ENCODE measurements at places on chromosomes 2 and 18.

GRCh38 chr18:80232030-80232429 lies 15.3 kb downstream of the PARD6G start:
- DNase-seq = no peak

DNA sequence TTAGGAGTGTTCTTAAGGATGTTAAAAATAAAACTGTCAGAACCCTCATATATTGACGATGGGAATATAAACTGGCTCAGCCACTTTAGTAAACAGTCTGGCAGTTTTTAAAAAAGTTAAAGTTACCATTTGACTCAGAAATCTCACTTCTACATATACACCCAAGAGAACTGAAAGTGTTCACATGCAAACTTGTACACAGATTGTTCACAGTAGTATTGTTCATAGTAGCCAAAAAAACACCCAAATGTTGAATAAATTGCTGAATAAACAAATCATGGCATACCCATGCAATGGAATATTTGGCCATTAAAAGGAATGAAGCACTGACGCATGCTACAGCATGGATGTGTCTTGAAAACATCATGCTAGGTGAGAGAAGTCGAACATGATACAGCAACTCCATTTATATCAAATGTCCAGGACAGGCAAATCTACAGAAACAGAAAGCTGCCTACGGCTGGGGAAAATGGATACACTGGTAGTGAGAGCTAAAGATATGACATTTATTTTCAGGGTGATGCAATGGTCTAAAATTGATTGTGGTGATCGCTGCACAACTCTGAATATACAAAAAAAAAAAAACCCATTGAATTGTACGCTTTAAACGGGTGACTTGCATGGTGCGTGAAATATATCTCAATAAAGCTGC lies 10.1 kb downstream of the RPL31 start:
- DNase-seq = no peak

DNA sequence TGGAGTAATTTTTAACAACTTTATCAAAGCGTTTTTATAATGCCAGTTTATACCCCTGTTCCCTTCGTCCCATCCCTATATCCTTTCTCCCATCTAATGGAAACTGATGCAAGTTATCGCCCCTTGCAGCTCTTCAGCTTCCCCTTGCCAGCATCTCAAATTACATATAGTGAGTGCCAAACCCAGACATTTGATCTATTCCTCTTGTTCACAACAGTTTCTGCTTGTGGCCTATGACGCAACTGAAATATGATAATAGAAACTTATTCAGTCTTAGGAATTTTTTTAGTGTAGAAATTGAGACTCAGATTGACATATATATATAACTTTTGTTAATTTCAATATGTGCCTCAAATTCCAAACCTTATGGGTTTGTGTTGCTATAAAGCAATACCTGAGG lies 562.2 kb upstream of the VWC2L start:
- DNase-seq = no peak

DNA sequence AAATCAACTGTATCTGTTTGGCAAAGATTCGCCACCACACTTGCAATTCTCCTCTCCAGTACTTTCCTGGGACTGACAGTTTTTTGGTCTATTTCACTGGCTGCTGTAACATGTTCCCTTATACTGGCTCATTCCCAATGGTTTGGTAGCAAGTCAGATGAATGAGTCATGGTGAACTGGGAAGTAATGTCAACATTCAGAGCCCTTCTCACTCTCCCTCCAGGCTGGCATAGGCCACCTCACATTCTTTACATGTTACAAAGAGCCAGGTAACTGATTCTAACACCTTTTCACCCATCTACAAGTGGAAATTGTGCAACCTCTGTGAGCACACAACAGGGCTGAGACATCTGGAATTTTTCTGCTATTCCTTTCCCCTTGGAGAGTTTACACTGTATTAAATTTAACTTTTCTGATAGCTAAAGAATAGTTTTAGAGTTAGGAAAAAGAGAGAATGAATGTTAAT lies 111.3 kb upstream of the TLK1 start:
- no peak for DNase-seq

- DNase-seq = no peak
These were observed 469.8 kb upstream of the ACVR2A start for GRCh38 chr2:147375073-147375472.

GRCh38 chr2:88239781-88240180 lies 69.6 kb downstream of the THNSL2 start:
- no peak for DNase-seq

DNA sequence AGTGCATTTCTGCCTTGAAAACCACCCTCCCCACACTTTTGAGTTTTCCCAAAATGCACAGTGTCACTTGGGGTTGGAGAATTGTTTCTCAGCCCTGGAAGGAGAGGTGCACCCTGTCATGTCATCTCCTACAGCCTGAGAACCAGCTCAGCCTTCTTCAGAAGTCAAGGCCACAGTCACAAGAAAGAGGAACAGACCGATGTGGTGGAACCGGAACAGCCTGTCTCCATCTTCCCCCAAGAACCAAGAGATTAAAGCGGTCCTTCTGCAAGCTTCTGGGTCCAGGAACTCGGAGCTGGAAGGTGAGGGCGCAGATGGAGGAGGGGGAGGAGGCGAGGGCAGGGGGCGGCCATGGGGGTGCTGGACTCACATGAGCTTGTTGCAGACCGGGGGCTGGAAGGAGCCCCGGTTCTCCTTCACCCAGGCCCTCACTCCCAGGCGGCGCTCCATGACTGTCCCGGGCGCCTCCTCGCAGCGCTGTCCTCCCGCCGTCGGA lies 248 bp downstream of the HAAO start:
- DNase-seq = no peak

GRCh38 chr2:46747297-46747818 lies 168.2 kb downstream of the MCFD2 start:
- no peak for DNase-seq

DNA sequence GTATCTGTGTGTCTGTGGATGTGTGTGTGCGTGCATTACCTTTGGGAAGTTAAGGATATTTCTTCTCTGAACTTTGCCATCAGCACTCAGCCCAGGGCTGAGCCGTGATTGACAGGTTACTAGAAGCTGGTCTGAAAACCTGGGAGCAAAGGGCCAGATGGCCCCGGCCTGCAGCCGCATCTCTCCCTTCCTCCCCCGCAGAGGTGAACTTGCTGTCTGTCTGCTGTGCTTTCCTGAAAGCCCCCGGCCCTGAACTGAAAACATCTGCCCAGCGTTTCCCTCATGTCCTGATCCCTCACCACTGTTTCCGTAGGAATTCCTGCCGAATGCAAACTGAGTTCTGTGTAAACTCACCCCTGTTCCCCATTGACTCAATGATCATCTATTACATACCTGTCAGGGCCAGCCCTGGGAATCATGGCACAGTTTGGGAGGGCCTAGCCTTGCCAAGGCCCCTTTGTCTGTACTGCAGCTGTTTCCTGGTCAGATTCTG lies 45.8 kb downstream of the MYCN start:
- no peak for DNase-seq

DNA sequence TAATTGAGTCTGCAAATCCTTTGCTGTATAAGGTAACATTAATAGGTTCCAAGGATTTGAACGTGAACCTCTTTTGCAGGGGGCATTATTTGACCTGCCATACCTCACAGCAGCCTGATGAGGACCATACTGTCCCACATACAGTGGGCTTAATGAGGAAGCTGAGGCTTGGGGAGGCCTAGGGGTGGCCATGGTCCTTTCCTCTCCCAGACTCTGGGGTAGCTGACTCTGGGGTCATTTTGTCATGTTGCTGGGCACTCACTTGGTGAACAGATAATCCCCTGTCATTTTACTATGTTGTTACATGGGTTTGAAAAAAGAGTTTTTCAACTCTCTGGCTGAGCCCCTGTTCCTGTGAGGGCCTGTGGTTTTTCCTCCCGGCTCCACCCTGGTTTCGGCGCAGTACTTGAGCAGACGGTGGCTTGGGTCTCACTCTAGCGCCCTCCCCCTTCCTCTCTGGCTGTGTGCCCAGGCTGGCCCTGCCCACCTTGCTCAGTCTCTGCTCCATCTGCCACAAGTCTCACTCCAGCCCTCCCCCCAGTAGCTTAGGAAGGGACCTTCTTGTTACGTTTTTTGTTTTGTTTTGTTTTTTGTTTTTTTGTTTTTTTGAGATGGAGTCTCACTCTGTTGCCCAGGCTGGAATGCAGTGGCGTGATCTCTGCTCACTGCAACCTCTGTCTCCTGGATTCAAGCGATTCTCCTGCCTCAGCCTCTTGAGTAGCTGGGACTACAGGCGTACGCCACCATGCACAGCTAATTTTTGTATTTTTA lies 21.0 kb downstream of the INPP4A start:
- DNase-seq = peak; percentile 80

GRCh38 chr2:197075754-197076337 lies 149.3 kb upstream of the PGAP1 start:
- no peak for DNase-seq

- DNase-seq = no peak
These were observed 192.0 kb downstream of the MTX2 start for GRCh38 chr2:176461098-176461808.

GRCh38 chr2:118363604-118364003 lies 275.3 kb downstream of the INSIG2 start:
- no peak for DNase-seq

GRCh38 chr2:195508139-195508455 lies 148.9 kb upstream of the SLC39A10 start:
- DNase-seq = no peak

DNA sequence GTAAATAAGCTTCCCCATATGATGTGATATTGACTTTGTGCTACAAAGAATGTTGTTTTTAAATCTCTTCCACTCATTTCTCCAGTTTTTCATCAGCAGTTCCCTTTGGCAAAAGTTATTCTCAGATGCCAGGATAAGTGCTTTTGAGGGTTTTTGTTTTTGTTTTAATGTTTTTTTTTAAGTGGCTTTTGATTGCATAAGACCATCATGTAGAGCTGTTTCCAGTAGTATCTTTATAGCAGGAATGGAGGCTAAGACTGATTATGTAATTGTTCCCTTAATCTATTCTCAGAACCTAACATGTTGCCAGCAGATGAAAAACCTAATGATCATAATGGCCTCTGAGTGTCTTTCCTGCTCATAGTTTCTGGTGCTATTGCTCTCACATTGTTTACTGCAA lies 77.9 kb downstream of the CABLES1 start:
- no peak for DNase-seq

DNA sequence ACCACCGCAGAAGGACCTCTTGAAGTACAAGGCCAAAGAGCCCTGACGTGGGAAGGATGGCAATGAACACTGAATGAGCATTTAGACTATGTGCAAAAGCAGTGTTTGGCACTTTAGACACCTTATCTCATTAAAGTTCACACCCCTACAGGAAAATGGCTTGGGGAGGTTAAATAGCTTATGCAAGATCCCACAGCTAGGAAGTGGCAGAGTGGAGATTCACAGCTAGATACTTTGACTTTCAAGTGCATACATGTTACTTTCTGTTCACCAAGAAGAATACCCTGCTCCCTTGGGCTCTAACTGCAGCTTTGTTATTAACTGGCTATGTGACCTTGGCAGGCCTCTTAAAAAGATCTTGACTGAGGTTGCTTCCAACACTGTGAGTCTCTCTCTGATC lies 58.2 kb downstream of the ICOS start:
- DNase-seq = no peak

DNA sequence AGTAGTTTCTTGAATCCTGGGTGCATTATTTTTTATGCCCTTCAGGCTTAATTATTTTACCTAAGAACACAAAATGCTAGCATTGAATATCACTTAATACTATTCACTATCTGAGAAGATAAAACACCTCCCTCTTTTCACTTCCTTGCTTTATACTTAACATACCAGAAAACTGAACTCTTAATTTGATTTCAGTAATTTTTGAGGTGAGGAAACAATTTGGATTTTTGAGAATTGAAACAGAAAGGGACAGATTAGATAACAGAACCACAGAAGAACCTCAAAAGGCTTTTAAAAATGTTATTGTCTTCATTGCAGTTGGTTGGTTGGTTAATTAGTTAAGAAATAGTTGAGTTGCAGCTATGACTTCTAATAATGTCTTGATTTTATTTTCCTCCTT lies 69.5 kb downstream of the GPD2 start:
- DNase-seq = no peak

DNA sequence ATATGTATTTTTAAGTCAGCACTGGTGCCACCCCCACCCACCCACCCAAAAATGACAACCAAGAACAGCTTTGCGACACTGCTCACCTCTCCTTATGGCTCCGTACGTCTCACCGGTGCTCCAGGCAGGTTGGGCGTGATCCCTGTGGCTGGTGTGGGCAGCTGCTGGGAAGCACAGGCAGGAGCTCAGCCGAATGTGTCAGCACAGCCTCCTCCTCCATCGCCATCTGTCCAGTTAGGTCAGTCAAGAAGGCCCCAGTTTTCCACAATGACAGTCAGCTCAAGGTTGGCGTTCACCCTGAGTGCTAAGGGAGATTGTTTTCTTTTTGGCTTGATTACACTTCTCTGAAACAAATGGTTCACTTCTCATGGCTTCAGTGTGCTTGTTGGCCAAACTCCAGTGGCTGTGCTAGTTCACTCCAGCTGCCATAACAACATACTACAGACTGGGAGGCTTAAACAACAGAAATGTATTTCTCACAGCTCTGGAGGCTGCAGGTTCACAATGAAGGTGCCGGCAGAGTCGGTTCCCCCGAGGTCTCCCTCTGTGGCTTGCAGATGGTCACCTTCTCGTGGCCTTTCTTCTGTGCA lies 30.2 kb downstream of the AMER3 start:
- DNase-seq = no peak

GRCh38 chr2:71469403-71470398 lies 16.3 kb downstream of the DYSF start:
- DNase-seq = no peak

DNA sequence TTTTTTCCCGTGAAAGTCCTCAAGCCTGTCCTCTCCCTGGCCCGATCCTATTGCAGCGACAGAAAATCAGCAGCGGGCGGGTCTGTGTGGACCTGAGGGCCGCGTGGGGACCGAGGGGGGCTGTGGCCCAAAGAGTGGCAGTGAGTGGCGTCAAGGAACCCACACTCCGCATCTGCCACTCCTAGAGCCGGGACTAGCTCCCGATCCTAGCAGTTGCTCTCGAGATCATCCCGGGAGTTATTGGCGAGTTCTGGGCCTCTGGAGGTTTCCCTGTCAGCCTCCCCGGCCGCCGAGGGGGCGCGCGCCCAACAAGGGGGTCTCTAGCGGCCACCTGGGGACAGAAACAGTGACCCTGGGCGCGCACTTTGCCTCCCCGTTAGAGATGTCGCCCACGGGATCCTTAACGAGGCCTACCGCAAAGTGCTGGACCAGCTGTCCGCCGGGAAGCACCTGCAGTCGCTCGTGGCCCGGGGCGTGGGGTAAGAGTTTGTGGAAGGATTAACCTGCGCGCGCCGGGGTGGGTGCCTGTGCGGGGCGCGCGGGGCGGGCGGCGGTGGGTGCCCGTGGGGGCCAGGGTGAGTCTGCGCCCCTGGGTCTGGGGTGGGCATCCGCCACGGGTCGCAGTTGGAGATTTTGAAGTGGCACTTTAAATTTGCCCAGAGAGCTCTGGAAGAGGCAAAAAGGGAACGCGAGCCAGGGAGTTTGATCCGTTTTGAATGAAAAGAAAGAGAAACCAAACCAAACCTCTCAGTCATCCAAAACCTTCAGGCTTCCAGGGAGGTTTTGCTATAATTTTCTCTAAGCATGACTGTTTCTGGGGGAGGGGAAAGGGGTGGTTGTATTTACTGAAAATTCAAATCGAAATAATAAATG lies 3.5 kb downstream of the ADCYAP1 start:
- DNase-seq = no peak

GRCh38 chr18:24293254-24293653 lies 104.4 kb downstream of the OSBPL1A start:
- no peak for DNase-seq

- DNase-seq = no peak
These were observed 38.7 kb upstream of the GLS start for GRCh38 chr2:190841707-190842505.

Measured in activated T-helper 1 cell treated with Interleukin-2 at 50 U/mL for 16 hours (primary cell).